Stimulated activated CD4-positive, alpha-beta T cell treated with anti-CD3 and anti-CD28 coated beads, Interleukin-4, amount 100 ng/mL, for 1 hour (primary cell): ENCODE measurements at places on chromosomes 3 and 15.

DNA sequence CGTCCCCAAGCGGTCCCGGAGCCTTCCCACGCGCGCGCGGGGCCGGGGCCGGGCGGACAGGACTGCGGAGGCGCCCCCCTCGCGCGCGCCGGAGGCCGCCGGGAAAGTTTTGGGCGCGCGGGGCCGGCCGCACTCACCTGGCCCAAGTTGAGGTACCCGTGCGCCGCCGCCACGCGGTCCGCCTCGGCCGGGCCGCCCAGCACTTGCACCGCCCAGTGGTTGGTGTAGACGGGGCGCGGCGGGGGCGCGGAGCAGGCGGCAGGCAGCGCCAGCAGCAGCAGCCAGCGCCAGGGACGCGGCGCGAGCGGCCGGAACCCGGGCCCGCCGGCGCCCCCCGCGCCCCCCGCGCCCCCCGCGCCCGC is 289 bp downstream of the PCSK6 start:
- DNase-seq = no peak

GRCh38 chr3:46943237-46944187 is 33.0 kb downstream of the CCDC12 start:
- DNase-seq = no peak

DNA sequence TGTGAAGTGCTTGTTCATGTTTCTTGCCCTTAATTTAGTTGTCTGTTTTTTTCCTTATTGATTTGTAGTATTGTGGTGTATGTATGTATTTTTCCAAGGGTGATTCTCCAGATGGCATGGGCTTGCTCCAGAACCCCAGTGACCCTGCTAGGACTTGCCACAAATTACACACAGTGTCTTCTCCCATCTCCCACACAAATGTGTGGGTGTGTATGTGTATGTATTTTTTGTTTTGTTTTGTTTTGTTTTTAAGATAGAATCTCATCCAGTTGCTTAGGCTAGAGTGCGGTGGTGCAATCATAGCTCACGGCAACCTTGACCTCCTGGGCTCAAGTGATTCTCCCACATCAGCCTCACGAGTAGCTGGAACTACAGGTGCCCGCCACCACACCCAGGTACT is 36.2 kb upstream of the ARID3B start:
- DNase-seq = no peak

- DNase-seq = no peak
These were observed 9.8 kb downstream of the CTXND1 start for GRCh38 chr15:80242132-80242769.

GRCh38 chr3:113018536-113019181 is 27.9 kb downstream of the GTPBP8 start:
- DNase-seq = no peak

DNA sequence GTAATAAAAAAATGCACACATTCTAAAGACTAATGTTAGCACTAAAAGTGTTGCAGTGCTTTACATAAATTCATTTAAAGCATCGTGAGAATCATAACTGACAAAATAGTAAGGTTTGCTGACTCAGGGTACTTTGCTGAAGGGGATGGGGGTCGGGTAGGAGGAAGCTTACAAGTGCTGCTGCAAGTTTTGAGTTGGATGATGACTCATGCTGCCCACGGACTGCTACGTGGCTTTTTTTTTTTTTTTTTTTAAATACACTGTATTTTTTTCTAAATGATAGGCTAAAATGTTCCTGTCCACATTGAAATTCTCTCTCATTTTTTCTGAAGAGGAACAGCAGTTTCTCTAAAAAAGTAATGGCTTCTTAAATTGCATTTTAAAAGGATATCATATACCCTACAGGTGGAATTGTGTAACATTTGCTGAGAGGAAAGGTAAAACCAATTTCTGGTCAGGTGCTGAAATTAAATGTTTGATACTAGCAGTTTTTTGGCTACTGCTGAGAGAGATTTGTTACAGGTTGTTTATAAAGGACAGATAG is 2.2 kb downstream of the MAPK6 start:
- DNase-seq = peak; percentile 62

- DNase-seq = no peak
These were observed 24.0 kb upstream of the SPTBN5 start for GRCh38 chr15:41917767-41918430.

GRCh38 chr15:60480888-60481287 is 1.9 kb upstream of the ICE2 start:
- no peak for DNase-seq

DNA sequence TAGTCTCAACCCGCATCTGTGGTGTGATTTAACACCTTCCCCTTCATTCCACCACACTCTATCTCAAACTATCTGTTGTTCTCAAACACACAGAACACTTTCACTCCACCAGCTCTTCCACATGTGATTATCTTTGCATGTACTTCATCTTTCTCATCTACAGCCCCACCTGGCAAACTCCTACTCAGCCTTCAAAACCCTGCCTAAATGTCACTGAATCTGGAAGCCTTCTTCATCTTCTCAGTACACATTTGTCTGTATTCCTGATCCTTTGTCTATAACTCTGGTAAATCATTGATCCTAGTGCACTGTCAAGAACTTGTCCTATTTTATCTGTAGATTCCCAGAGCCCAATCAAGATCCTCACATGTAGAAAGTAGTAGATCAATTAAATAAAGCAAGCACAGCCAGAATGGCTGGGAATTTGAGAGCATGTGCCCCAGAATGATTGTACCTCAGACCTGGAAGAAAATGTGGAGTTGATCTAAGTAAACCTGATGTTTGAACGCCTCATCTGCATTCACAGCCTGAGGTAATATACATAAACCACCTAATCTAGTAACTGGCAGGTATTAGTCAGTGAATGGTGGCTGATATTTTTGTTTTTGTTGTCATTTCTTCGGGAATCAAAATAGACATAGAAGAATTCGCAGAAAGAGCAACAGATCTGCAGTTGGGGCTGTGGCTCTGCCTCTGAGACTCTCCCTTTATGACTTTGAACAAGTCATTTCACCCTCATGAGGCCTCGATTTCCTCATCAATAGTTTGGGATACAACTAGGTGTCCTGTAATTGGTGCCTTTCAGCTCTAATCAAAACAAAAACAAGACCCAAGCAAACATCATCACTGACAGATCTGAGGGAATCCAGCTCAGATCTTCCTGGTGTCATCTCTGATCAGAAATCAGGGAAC is 28.0 kb upstream of the MAGEF1 start:
- DNase-seq = no peak

DNA sequence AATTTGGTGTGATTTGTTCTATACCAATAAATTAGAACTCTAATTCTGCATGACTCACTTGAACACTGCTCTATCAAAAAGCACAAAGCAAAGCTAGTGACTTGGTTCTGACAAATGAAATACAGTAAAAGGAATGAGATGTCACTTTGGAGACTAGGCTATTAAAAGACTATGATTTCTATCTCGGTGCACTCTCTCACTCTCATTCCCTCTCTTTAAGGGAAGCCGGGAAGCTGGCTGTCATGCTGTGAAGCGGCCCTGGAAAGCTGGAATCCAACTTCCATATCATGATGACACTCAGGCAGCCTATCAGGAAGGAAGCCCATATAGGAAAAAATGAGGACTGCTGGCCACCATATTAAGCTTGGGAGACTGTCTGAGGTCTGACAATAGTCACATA is 590.1 kb upstream of the CBLB start:
- no peak for DNase-seq

GRCh38 chr3:190825386-190826016 is 37.0 kb downstream of the GMNC start:
- no peak for DNase-seq

- no peak for DNase-seq
These were observed 18.1 kb downstream of the IL17RD start for GRCh38 chr3:57147071-57147470.

DNA sequence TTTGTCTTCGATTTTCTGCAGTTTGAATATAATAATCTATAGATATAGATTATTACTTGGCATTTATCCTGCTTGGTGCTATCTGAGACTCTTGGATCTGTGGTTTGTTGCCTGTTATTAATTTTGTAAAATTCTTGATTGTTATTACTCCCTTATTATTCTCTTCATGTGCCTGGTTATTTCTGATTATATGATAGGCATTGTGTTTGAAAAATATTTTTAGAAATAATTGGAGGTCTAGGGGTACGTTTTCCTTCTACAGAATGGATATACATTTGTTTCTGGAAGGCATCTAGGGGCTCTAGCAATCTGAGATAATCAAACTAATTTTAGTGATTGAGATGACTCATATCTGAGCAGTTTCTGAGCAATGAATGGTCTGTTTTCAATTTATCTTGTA is 14.9 kb upstream of the CELF6 start:
- no peak for DNase-seq

- no peak for DNase-seq
These were observed 160.1 kb upstream of the IL12A start for GRCh38 chr3:159828542-159828943.

DNA sequence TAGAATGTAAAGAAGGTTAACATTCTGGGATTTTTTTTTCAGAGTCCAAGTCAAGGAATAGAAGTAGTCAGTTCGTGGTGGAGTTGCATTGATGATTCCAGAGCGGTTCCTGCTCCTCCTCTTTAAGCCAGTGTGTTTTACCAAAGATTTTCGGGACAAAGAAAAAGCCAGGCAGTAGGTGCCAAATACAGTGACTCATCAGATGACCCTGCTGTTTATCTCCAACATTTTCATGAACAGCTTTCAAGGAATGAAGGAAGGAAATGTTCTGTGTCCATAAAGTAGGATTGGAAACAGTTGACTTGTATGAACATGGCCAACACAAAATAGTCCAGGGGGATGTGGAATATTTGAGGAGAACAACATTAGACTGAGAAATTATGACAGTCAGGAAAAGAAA is 142.4 kb upstream of the TMC3 start:
- no peak for DNase-seq
